Fibroblast of skin of back (primary cell): ENCODE measurements at places on chromosomes 16 and 17.

- DNase-seq, result no peak
Measured at GRCh38 chr17:28968231-28968913, 17.1 kb upstream of the PHF12 start.

- no peak for DNase-seq
Measured at GRCh38 chr16:23148166-23148512, 1.1 kb downstream of the USP31 start.

GRCh38 chr17:81095383-81095762 is 60.4 kb downstream of the BAIAP2 start:
- no peak for DNase-seq

DNA sequence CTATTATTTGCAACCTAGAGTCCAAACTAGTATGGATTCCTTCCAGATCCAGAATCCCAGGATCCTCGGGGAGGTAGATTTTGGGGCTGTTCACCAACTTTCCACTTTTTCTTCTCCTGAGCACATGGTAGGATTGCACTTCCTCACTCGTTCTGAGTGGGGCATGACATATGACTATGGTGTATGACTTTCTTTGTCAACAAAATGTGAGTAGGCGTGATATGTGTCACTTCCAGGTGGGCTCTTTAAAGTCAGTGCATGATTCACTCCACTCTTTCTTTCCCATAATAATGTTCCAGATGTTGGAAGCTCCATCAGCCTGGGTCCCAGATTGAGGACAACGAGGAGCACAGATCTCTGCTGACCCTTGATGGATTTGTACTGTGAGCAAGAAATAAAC is 21.5 kb downstream of the IRX5 start:
- DNase-seq, result no peak

- DNase-seq, result peak; percentile 89
Measured at GRCh38 chr16:30921748-30922419, 1.5 kb upstream of the FBXL19 start.

- no peak for DNase-seq
Measured at GRCh38 chr16:83856792-83857191, 42.1 kb upstream of the MLYCD start.

GRCh38 chr16:25013751-25014499 is 1.2 kb downstream of the ARHGAP17 start:
- no peak for DNase-seq

DNA sequence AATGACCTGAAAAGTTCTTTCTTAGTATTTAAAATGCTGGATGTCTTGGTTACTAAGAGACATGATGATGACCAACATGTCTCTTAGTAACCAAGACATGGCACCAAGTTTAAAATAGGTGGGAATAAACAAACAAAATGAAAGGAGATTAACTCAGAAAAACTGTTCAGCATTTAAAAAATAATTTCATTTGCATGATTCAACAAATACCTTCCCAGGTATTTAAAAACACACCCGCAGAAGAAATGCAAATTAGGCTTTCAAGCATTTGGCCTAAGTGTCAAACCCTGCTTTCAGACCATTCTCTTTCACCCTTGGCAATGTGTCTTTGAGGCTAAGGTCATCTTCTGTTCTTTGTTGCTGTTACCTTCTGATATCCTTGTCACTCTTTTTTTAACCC is 91.4 kb upstream of the CORO6 start:
- DNase-seq, result no peak

GRCh38 chr17:78746263-78746948 is 35.7 kb downstream of the CYTH1 start:
- DNase-seq, result no peak
